Activated naive CD4-positive, alpha-beta T cell (primary cell): ENCODE measurements at places on chromosomes 6 and 20.
A peak's percentile ranks its signal among the peaks of the same experiment; 100 is the strongest.

- DNase-seq, result no peak
Observed at GRCh38 chr6:84773133-84773430, 8.7 kb upstream of the TBX18 start.

GRCh38 chr6:45044086-45044485 lies 284.0 kb upstream of the RUNX2 start:
- DNase-seq, result no peak

GRCh38 chr6:17497535-17498095 lies 102.5 kb upstream of the FAM8A1 start:
- DNase-seq, result no peak

GRCh38 chr6:153595903-153596302 lies 443.1 kb upstream of the OPRM1 start:
- no peak for DNase-seq

DNA sequence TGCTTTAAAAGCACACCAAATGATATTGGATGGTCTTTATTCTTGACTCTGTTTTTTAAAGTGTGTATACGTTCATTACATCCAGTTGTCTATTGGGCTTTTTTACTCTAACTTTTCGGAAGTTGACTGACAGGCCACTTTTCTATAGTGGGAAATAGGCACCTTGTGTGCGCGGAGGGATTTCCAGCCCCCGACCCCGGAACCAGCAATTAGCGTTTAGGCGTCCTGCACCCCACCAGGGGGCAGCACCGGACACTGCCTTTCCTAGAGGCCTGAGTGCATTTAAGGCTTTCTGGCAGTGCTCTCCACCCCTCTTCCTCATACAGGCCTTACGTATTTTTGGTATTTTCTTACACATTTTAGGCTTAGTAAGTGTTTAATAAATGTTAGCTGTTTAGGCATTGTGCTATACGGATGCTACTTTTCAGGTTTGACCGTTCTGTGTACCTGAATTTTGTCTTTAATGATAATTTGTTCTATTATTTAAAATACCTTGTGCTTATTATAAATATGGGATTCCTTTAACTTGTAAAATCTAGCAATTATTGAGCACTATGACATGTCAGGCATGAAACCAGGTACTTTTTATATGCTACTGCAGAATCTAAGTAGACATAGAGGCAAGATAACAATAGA lies 231.8 kb downstream of the BCKDHB start:
- peak; percentile 55 for DNase-seq

DNA sequence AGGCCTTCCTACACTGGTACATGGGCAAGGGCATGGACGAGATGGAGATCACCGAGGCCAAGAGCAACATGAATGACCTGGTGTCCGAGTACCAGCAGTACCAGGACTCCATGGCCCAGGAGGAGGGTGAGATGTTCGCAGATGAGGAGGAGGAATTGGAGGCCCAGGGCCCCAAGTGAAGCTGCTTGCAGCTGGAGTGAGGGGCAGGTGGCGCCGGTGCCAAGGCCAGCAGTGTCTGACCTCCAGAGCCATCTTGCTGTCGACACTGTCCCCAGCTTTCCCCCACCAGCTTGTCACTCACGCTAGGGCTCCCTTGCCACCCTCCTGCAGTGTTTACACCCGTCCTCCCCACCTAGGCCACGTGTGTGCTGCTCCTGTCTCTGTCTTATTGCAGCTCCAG lies 12.2 kb downstream of the GABRR2 start:
- no peak for DNase-seq
